ENCODE measurements at places on chromosomes 3 and 15.
A peak's percentile ranks its signal among the peaks of the same experiment; 100 is the strongest.

DNA sequence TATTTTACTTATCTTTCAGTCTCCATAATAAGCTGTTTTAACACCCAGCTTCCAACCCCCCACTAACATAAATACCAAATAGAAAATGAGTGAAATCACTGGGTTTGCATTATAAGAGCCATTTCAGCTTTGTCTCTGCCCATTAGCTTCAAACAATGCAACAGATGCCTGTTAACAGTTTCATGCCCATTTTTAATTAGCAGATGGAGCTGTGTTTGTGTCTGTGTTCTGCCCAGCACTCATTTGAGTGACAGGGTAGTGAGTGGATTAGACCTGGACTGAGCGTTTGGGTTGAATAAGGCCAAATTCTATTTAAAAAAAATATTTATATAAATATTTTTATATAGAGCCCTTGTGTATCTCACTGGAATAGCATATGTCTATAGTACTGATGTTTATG, 7.4 kb downstream of the RAB8B start:
- DNase-seq = no peak

DNA sequence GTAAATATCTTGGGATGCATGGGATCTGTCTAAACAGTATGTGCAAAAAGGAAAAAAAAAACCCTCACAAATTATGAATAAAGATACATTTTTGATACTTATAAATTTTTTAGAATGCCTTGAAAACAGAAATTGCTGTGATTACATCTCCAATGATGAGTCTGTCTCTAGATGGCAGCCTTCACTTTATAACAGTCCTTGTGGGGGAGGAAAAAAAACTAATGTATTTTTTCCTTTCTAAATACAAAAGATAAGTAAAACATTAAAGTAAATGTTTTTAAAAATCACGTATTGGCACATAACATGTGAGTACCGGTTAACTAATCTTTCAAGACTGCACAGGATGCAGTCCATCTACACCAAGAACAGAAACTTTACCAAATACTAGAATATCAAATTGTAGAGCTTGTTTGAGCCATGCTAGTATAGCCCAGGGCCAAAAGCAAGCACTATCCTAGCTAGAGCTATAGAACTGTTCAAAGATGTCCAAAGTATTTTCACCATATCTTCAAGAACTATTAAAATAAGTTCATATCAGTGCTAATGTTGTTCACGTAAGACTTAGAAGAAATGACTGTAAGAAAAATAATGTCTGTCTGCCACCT, 206.4 kb downstream of the STAG1 start:
- DNase-seq = no peak

GRCh38 chr15:63599401-63600000, 2.3 kb downstream of the FBXL22 start:
- no peak for DNase-seq

DNA sequence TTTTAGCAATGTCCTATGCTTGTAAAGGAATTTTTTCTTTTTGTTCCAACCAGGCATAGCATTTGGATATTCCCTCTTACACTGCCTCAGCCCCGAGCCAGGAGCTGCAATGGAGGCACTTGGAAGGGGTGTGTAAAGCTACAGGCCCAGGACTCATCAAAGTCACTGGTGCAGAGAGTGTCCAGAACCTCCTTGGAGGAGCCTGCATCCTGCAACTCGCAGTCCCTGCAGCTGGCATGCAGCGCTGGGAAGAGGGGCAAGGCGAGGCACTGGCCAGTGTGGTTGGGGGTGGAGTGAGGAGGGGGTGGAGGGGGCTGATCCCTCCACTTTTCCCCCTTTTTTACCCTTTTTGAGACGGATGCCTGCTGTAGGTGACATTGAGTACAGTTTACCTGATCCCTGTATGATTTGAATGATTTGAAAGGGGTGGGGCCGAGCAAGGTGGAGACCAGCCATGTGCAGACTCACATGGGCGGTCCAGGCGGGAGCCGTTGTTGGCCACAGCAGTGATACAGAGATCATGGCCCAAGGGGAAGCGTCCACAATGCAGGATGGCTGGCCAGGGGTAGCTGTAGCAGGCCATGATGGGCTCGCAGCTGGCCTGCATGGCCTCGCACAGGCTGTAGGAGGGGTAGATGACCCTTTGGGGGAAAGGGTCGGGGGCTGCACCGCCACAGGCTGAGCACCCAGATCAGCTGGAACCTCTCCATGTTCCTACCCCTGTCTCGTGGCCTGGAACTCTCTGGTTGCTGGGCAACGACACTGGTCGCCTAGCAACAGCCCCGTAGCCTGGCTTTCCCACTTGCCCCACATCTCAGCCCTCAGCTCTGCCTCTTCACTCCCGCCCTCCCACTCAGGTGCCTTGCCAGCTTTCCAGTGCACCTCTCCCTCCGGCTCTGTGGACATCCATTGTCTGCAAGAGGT, 7.9 kb downstream of the P4HTM start:
- DNase-seq = no peak

- no peak for DNase-seq
Measured at GRCh38 chr3:62662677-62663076, 212.5 kb downstream of the CADPS start.

- DNase-seq = no peak
Measured at GRCh38 chr15:38796589-38796988, 232.0 kb upstream of the RASGRP1 start.

DNA sequence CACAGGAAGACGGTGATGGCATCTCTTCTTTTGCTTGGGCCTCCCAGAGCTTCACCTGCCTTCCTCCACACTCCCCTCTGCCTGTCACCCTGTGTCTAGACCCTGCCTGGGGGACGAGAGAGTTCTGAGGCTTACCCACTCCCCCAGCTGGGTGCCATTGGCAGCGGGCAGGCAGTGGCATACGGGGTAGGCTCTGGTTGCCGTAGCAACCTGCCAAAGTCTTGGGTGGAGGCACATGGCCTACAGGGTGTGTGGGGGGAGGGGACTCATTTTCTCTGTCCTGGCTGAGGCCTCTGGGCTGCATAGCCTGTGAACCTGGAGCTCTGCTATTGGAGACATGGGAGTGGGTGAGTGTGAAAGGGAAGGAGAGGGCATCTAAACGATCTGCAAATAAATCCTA, 4.4 kb downstream of the INSYN1 start:
- DNase-seq = no peak

- DNase-seq = peak; percentile 71
Measured at GRCh38 chr3:25448750-25449692, 21.0 kb downstream of the RARB start.

DNA sequence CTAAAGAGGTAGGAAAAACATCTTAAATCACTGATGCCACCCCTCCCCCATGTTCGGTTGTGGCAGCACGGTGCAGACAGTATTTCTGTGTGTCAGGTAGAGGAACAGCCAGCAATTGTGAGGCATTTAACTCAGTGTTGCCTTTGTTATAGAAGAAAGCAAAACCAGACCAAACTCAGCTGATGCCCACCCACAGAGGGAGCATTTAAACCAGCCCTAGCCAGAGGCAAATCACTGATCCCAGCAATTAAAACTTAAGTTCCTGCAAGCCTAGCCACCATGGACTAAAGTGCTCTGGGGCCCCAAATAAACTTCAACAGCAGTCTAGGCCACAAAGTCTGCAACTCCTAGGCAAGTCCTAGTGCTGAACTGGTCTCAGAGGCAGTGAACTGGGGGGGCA, 94.5 kb downstream of the CFAP20DC start:
- DNase-seq = no peak

DNA sequence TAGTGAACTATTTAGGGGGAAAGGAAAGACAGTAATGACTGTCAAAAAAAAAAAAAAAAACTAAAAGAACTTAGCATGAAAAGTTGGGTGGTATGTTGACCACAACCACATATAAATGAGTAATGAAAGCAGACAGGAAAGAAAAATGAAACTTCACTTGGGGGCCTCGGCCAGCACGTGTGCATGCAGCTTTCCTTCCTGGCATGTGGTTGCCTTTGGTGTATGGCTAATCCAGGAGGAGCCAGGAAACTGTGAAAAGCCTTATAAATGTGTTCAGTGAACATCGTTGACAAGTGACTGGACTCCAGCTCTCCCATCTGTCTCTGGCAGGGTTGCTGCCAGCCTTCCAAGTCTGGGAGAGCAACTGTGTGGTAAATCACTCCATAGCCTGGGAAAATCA, 195.1 kb downstream of the DTWD1 start:
- peak; percentile 84 for DNase-seq

GRCh38 chr15:89783111-89783860, 7.2 kb downstream of the MESP2 start:
- no peak for DNase-seq

DNA sequence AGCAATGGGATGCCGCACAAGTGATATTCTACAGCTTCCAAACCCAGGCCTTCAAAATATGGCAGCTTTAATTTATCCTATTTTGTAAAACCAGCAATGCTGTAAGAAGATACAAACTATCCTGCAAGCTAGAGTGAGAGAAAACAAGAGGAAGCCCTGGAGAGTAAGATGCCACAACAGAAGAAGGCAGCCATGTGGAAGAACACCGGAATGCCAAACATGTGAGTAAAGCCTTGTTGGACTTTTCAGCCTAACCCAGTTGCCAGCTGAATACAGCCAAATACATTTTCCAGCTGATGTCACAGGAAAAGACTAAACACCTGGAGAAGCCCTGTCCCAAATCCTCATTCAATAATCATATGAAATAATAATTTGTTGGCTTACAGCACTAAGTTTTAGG, 1115.1 kb upstream of the CADM2 start:
- no peak for DNase-seq

- DNase-seq = peak; percentile 83
Measured at GRCh38 chr3:125916376-125916978, 52.5 kb upstream of the ROPN1B start.

- DNase-seq = no peak
Measured at GRCh38 chr3:71416876-71417275, 166.7 kb downstream of the FOXP1 start.

- no peak for DNase-seq
Measured at GRCh38 chr3:42552830-42553229, 28.9 kb downstream of the SEC22C start.

DNA sequence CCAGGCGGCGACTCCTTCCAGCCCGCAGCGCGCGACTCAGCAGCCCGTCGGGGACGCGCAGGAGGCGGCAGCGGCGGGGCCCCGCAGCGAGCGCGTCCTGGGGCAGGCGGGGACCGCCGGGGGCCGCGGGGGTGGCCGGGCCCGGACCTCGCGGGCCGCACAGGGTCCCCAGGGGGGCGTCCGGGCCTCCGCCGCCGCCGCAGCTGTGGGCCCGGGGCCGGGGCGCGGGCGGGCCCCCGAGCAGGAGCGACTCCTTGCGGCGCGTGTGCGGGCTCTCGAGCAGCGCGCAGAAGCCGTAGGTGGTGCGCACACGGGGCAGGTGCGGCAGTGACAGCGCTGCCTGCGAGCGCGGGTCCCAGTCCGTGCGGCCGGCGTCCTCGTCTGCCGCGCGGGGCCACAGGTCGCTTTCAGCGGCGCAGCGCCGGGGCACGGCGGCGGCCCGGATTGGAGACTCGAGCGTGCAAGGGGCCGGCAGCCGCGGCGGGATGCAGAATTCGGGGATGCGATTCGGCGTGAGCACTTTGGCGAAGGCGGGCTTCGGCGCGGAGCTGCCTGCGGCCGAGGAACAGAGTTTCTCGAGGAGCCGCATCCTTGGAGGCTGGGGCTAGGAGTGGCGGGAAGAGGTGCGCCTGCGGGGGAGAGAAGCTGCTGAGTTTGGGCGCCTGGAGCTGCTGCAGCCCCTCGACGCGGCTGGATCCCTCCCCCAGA, 535 bp downstream of the C2CD4B start:
- DNase-seq = no peak

DNA sequence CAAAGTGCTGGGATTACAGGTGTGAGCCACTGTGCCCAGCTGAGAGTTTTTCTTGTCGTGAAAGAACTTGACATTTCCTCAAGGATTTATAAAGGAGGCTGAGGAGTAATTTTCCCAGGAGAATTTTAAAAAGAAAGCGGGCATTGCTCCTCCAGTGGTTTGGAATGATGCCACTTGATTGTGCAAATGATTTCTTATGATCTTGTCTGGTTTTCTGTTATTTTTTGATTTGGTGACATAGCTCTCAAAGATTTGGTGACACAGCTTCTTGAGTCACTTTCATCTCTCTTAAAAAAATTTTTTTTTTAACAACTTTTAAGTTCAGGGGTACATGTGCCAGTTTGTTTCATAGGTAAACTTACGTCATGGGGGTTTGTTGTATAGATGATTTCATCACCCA, 24.6 kb upstream of the NFKBIZ start:
- peak; percentile 38 for DNase-seq

DNA sequence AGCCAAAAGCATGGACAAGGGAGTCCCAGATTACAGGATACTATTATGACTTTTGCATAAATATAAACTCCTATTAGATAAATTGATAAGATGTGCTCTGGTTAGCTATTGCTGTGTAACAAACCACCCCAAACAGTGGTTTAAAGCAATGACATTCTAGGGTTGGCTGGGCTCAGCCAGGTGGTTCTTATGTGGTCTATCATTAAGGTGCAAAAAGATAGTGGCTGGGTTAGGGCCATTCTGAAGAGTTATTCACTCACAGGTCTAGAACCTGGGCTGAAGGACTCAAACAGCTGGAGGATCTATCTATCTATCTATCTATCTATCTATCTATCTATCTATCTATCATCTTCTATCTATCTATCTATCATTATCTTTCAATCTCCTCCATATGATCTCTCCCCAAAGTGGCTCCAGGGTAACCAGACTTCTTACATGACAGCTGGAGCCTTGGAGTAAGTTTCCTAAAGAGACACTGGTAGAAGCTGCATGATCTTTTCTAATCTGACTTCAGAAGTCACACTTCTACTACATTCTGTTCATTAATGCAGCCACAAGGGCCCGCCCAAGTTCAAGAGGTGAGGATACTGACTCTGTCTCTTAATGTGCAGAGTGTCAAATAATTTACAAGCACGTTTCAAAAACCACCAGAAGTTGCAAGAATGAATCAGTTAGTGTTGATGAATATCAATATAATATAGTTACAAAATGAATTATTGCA, 74.9 kb upstream of the XCR1 start:
- DNase-seq = no peak

DNA sequence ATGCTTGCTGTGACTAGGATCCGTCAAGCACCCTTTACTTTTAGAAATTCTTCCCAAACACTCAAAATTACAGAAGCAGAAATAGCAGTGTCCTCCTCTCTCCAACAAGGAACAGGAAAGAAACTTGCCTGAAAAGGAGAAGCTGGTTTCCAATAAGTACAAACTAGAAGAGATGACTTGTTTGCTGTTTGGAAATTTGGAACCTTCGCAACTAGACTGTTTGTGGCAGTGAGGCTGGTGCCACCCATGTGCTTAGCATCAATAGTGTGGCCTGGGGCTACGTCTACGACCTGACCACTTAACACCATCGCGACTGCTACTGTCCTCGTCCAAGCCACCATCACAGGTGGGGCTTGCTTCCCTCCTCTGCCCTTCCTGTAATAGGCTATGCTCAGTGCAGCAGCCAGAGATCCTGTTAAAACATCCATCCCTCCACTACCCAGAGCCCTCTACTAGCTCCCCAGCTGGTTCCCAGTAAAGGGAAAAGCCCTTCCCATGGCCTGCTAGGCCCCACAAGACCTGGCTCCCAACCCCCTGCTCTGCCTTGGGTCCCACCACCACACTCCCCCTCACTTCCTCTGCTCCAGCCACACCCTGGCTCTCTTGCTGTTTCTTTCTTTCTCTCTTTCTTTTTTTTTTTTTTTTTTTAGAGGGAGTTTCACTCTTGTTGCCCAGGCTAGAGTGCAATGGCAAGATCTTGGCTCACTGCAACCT, 52.6 kb upstream of the CCR2 start:
- no peak for DNase-seq

GRCh38 chr3:29901097-29901496, 620.2 kb downstream of the RBMS3 start:
- DNase-seq = no peak

- DNase-seq = no peak
Measured at GRCh38 chr3:142355692-142356091, 92.1 kb downstream of the XRN1 start.

GRCh38 chr3:132822266-132822665, 100.1 kb upstream of the NPHP3 start:
- peak; percentile 39 for DNase-seq

- DNase-seq = no peak
Measured at GRCh38 chr3:195559723-195560409, 16.7 kb upstream of the PPP1R2 start.

Data from skeletal muscle cell (primary cell).